Thymus (tissue), 14 donors: ENCODE measurements at places on chromosomes 7 and 10.
A peak's percentile ranks its signal among the peaks of the same experiment; 100 is the strongest.

DNA sequence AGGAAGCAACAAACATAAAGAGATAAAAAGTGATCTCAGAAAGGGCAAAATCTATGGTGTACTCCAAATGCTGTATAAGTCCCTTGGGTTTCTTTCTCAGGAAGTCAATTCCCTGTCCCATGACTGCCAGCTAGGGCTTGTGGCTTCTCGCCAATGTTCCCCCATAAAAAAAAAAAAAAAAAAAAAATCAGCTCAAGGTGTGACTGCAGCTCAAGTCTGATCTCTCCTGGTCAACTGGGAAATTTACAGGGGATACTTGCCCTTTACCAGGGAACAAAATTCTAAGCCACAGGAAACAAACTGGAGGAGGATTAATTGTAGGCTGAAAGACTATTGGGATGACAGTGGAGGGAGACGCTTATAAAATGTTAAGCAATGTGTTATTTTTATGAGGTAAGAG is 76.0 kb downstream of the PCGF5 start:
- no peak for DNase-seq

GRCh38 chr10:125691160-125691981 is 8.4 kb upstream of the TEX36 start:
- no peak for DNase-seq

DNA sequence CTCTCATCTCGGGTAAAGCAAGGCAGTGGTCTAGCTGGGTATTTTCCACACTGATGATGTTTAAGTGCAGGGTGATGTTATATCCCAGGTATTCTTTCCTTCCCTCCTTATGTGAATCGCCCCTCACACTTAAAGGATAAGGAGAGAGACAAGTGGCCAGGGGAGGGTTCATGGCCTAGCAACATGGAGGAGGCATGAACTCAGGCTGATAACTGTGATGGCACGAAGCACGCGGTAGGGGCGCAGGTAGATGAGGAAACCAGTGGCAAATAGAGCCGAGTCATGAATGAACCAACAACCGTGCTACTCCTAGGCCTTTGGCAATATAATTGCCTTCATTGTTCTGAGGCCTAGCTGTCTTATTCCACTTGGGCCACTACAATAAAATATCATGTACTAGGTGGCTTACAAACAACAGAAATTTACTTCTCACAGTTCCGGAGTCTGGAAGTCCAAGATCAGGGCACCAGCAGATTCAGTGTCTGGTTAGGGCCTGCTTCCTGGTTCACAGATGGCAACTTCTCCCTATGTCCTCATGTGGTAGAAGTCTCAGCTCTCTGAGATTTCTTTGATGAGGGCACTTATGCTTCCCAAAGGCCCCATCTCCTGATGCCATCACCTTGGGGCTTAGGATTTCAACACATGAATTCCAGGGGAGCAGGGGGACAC is 56.0 kb upstream of the PIK3CG start:
- DNase-seq, result no peak

- DNase-seq, result no peak
These were observed 682.8 kb upstream of the NRP1 start for GRCh38 chr10:34017281-34017680.

DNA sequence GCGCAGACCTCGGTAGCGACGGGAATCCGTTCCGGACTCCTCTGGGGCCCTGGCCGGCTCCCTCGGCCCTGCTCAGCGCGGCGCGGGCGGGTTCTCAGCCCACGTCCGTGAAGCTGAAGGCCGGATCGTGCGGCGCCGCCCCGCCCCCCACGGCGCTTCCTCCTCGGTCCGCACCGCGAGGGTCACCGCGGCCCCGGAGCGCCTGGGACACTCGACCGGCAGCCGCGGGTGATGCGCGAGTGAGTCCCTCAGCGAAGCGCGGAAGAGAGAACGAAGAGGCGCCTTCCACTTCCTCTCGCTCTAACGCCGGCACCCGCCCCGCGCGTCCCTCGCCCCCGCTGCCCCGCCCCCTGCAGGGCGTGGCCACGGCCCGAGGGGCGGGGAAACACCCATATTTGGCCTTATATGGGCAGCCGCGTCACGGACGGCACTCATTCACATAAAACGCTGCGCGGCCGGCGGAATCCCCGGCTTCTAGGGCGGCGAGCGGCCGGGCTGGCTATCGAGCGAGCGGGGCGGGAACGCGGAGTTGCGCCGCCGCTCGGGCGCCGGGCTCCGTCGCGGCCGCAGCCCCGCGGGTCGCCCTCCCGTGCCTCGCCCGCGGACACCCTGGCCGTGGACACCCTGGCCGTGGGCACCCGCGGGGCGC is at the start of gene DUSP5:
Gene DUSP5 (plus strand): TSS at position 470 of the 649 bp plus-strand sequence. CDS start 215 bp downstream, outside the sequence.
- DNase-seq, result peak; percentile 77

DNA sequence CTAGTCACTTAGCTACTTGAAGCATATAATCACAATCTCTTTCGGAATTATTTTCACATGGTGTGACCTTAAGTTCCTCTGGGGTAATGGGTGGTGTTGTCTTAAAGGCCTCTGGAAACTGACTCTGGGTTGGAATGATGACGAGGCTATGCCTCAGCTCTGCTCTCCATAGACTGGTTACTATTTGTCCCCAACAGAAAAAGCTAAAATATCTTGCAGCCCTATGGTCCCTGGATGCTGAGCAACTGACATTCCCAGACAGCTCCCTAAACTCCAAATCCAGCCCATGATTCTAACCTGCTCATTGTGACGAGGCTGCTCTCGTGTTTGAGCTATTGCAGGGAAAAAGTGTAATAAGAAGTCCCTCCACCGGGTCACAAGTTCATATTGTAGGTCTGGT is 51.6 kb downstream of the HBP1 start:
- no peak for DNase-seq

DNA sequence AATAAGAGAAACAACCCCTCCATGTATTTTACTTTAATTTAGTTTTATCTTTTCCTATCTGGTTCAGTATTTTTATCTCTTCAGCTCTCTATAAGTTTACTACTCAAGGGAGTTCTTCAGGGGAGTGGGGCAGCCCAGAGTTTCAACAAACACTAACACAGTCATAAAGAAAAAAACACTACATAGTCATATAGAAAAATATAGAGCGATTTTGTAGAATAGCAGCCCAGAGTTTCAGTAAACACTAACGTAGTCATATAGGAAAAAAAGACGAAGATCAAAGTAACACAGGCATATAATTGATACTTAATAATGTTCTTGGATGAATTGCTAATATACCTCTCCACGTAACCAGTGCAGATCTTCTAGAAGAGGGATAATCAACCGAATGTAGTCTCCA is 54.7 kb downstream of the PON1 start:
- no peak for DNase-seq

DNA sequence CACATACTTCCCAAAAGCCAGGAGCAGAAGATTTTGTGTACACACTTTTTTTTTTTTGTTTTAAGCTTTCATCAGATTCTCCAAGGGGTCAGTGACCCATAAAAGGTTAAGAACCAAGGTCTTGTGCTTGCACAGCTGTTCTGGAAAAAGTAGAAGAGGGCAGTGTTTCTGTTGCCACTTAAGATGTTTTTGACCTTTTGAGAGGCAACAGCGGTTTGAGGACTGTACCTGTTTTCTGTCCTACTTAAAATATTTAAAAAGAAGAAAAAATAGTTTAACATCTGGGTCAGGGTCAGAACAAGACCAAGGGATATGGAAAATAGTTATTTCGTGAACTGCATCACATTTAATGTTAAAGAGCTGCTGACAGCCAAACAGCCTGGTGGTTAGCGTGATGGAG is 32.9 kb downstream of the AUTS2 start:
- no peak for DNase-seq

DNA sequence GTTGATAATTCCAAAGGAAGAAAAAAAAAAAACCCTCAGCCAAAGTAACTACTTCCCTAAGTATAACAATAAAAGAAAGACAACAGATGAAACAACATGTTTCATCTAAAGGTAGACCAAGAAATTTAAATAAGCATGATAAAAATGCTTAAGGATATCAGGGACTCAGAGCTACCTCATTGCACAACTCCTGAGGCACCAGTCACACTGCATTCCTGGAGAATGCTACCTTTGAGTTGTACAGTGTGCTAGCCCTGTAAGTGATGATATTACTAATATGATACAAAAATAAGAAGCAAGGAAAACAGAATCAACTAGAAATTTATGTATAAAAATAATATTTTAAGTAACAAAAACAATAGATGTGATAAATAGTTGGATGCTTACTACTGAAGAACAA is 29.5 kb upstream of the C7orf33 start:
- DNase-seq, result no peak

GRCh38 chr7:16803881-16804673 is 722 bp downstream of the AGR2 start:
- DNase-seq, result no peak

GRCh38 chr7:139439375-139439774 is 44.1 kb downstream of the KLRG2 start:
- no peak for DNase-seq

DNA sequence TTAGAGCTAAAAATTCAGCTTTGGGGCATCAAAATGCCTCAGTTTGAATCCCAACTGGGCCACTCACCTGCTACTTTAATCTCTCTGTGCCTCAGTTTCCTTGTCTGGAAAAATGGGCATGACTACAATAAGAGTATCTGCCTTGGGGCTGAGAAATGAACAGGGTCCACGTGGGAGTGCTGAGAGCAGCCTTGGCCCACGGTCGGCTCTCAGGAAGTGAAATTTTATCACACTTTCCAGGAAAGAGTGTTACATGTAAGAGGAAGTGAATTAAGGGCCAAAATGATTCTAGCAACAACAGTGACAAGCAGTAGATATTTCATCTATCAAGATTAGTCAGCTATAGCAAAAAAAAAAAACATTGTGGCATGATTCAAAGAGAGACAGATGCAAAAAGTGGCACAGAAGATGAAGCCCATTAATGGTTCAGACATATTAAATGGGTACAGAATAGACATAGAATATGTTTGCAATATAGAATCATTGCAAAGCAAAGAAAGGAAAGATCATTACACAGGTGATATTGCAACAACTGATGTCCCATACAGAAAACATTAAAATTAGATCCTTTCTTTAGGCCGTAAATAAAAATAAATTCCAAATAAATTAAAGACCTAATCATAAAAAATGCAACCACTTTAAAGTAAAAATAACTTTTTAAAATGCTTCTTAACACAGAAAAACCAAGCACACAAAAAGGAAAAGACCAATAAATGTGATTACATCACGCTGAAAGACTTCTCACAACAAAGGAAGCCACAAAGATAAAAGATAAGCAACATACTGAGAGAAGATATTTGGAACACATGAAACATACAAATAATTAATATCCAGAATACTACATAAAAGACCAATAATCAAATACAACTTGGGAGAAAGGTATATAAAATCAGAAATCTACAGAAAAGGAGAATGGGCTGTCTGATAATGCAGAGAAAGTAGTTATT is 4.3 kb downstream of the TMEM273 start:
- no peak for DNase-seq

- no peak for DNase-seq
These were observed 248.9 kb downstream of the KIAA1217 start for GRCh38 chr10:24457661-24458318.

- DNase-seq, result no peak
These were observed 81.9 kb downstream of the AOAH start for GRCh38 chr7:36642414-36642813.

- no peak for DNase-seq
These were observed 23.3 kb downstream of the TBATA start for GRCh38 chr10:70761727-70762350.

GRCh38 chr7:115775981-115776380 is 254.6 kb downstream of the TFEC start:
- no peak for DNase-seq

GRCh38 chr7:75536940-75537538 is 44.9 kb downstream of the SPDYE5 start:
- DNase-seq, result no peak

DNA sequence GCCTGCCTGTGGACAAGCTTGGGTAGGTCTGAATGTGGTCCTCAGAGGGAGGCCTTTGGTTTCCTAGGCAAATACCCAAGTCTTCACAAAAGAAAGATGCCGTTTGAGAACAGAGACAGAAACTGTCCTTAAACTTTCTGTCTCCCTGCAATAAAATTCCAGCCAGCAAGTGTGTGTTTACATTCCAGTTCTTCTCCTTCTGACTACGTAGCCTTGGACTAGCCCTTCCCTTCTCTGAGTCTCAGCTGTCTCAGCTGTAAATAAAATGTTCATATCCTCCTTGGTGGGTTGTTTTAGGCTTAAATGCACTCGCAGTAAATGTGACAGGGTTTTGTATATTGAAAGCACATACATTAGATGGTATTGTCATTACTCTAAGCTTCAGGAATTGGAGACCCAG is 561.2 kb upstream of the MKI67 start:
- DNase-seq, result no peak

DNA sequence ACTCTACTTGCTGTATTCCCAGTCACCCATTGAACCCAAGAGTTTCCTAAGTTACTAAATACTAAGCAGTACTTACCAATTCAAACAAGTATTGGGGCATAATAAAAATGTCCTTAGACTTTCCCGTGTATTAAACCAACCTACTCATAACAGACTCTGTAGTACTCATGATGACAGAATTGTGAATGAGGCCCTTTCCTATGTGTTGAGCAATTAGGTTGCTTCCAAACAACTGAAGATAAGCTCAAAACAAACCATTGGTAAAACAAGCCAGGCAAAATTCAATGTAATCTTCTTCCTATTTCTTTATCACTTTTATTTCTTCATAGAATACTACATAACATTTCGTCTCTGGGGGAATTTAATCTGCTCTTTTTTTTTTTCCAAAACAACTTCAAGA is 106.5 kb upstream of the ANK3 start:
- no peak for DNase-seq

DNA sequence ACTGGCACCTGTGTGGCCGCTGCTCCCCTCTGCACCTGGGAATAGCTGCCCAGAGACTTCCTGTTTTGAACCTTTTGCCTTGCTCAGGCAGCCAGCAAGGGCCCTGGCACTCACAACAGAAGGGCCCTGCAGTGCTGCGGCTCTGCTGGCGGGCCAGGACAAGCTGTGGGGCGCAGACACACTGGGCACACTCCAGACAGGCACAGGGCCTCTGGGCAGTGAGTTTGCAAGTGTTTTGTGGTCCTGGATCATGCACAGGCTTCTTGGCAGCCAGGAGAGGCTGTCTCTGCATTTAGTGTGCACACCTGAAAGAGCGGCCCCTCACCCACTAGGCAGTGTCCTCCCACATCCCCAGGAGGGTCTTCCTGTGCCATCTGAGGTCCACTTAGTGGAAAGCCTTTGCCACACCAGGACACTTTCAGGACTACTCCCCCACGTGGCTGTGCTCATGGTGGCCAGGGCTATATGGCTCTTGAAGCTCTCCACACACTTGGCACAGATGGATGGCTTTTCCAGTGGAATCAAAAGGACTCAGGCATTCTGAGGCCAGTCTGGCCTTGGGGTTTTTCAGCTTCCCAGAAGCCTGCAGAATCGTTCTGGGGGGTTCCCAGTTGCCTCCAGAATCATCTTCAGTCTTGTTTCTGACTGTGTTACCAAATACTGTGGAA is 5.0 kb upstream of the ATP6V0E2 start:
- DNase-seq, result no peak

- no peak for DNase-seq
These were observed 1359.3 kb downstream of the REEP3 start for GRCh38 chr10:64880546-64880945.
